ENCODE measurements at places on chromosomes 7 and 10. TPM values are rescaled to one million over a fixed set of nuclear protein-coding genes. Genes with fewer than 3 reads are reported as not detected.

TDRD1 gene
- total RNA-seq = not detected

CDHR3 gene
- 0.30 TPM for total RNA-seq

FEZF1 gene
- not detected for total RNA-seq

MEOX2 gene
- total RNA-seq = not detected

ACSL5 gene
- total RNA-seq = 23.0 TPM

DYNC1I1 gene
- total RNA-seq = not detected

DNA sequence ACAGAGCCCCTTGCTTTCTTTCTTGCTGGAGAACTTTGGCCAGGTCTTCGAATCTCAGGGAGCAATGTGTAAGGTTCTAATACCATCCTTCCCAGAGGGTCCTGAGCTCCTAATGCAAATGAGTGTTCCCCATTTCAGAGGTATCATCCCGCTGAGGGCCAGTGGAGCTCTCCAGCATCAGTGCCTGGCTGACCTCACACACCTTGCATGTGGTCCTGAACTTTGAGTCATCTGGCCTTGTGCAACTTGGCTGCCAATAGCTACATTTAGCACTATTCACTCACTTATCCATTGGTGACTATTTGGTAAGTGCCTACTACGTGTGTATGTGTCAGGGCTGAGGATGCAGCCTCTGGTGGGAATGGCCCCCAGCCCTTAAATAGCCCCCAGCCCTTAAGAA, 48.4 kb upstream of the HABP2 start:
- DNase-seq = no peak

DNA sequence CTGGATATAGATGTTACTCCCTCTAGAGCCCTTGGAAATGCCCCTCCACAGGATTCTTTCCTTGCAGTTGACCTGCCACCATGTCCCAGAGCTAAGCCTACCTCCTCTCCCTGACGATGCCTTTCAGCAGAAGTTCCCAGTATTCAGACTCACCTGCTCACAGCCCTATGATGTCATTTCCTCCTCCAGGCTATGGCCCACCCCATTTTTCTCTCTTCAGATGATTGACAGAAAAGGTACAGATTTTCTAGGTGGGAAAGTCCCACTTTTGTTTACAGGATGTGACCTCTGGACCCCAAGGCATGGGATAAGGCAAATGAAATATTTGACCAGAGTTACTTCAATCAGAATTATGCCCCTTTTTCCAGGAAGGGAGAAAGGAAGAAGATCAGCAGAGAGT, 280.2 kb upstream of the PHYHIPL start:
- no peak for DNase-seq

DNA sequence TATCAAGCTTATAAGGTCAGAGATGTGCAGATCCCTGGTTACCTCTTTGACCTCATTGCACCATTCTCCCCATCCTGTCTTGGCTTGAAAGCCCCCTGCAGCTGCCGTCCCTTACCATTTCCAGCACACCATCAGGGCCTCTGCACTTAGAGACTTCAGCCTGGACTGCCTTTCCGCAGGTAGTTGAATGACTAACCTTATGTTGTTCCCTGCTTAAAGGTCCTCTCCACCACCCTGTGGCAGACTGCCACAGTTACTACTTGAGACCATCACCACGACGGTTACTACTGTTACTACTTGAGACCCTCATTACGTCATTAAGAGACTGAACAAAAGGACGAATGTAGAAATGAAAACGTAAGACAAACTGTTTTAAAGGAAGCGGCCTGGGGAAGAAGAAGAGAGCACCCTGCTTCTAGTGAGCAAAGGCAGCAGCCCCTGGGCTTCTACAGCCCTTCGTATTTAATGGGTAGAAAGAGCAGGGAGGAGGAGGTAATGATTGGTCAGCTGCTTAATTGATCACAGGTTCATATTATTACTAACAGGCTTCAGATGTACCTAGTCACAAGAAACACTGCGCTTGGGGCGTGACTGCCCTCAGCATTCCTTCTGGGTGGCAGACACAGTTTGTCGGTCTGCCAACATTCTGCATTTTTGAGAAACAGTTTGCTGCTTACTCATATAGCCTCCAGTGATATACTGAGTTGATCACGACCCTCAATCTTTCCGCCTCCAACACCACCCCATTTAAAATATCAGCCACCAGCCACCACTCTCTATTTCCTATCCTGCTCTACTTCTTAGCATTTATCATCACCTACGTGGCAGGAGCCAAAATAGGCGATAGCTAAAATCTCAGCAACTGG, 74.1 kb upstream of the PARD3 start:
- DNase-seq = no peak

- no peak for DNase-seq
Measured at GRCh38 chr10:116469437-116469836, 41.8 kb downstream of the PNLIPRP3 start.

DNA sequence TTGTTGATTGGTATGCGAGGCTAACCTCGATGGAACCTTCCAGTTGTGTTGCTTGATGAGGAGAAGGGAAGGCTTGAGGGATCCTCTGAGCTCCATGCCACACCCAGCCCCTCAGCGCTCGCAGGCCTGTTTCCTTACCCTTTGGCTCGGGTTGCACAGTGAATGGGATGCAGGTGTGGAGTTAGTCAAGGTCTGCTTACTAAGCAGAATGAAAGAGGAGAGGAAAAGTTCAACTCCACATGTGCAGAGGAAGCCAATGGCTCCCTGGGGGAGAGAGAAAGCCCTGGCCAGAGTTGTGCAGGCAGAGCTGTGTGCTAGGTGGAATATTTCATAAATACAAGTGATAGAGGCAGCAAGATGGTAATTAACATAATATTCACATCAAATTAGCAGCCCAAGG, 85.5 kb downstream of the JCAD start:
- DNase-seq = no peak

DNA sequence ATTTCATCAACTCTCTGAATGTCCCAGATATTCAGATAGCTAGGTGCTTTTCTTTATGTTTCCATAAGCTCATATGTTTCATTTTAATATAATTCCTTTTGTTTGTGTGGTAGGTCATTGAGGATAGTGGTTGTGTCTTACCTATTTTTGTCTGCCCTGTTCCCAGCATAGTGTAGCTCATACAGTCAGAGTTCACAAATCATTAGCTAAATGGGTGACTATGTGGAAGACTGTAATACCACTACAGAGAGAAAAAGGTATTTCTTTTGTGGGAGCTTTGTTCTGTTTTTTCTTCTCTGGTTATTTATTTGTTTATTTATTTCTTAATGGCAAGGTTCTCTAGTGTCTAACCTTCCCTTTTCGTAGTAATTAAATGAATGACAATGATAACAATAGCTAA, 39.8 kb downstream of the EXOC4 start:
- DNase-seq = no peak

DNA sequence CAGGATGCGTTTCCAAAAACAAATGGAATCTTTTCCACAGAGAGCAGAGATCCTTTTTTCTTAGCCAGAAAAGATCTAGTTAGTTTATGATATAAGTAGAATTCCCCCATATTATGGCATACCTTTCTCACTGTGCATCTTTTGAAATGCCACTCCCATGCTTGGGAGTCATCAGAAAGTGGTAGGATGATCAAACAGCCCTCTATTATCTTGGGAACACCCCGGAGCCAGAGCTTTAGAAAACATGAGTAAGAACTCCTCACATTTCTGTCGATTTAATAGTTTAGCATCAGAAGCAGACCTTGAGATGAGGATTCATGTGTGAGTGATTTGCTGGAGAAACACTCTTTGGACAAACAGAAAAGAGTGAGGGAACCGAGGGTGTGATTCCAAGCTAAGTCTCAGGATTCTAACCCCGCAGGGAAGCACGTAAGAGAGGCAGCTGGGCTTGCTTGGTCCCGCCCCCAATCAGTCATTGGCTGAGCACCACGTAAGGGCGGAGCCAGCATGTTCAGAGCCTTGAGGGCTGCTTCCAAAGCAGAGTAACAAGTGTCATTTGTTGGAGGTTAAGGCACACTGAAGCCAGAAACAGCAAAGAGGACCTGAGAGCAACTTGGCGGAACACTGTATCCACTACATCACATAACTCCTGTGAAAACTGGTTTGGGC, 43.7 kb upstream of the NXPH1 start:
- no peak for DNase-seq

DNA sequence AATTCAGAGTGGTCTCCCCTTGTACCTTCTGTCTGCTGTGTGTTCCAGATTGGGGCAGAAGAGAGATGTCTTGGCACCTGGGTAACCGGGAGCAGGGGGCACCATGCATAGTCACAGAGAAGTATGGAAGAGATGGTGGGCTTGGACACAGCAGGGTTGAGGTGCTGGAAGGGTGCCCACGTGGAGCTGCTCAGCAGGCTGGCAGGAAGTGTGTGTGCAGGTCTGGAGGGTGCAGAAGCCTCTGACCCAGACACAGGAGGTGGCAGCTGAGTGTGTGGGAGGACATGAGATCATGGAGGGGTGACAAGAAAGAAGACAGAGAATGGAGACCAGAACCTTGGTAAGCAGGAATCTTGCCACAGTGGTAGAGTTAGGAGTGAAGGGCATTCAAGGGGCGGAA, 42.3 kb upstream of the DUSP5 start:
- peak; percentile 27 for DNase-seq

GRCh38 chr7:129188372-129188891, at the start of gene SMO:
Gene SMO (plus strand): TSS chr7:129188633. CDS start chr7:129189152, 519 bp downstream.
- DNase-seq = no peak
